Activated T-cell treated with anti-CD3 and anti-CD28 coated beads, Interleukin-2, amount 50 U/mL, for 72 hours (primary cell): ENCODE measurements at places on chromosomes 3 and 15. TPM values are rescaled to one million over a fixed set of nuclear protein-coding genes. Genes with fewer than 3 reads are reported as not detected.

The CPLX3 gene
- total RNA-seq = 0.14 TPM

The SEMA7A gene
- total RNA-seq = 57.1 TPM

- no peak for DNase-seq
Observed at GRCh38 chr15:51348688-51349087, 7.2 kb downstream of the GLDN start.

The SLC22A14 gene
- total RNA-seq = 0.21 TPM

The AGBL1 gene
- total RNA-seq = 0.14 TPM

The CAMKV gene
- 0.50 TPM for total RNA-seq

The WDR5B gene
- total RNA-seq = 3.6 TPM

The SLC2A2 gene
- total RNA-seq = not detected

The OPA1 gene
- total RNA-seq = 67.5 TPM

- no peak for DNase-seq
Observed at GRCh38 chr15:101521591-101521990, 32.1 kb upstream of the PCSK6 start.
